ENCODE measurements at places on chromosomes 7 and 10. TPM values are rescaled to one million over a fixed set of nuclear protein-coding genes. Genes with fewer than 3 reads are reported as not detected.

WNT8B gene
- total RNA-seq = not detected

- no peak for DNase-seq
Observed at GRCh38 chr7:26937939-26938623, 73.7 kb upstream of the SKAP2 start.

DNA sequence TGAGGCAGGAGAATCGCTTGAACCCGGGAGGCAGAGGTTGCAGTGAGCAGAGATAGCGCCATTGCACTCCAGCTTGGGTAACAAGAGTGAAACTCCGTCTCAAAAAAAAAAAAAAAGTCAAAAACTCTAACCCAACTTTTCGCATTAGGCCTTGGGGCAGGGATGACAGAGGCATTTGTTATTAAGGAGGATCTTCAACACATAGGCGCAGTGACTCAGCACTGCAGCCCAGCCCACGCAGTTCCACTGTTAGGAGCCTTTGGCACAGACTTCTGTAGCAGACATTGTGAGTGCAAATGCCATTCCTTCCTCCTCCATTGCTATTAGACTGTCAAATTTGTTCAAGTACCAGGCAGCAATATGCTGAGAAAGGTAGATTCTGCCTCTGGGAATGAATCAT lies 43.1 kb upstream of the KLHL7 start:
- no peak for DNase-seq

- DNase-seq = no peak
Observed at GRCh38 chr10:115826396-115826795, 446.6 kb downstream of the GFRA1 start.

DNA sequence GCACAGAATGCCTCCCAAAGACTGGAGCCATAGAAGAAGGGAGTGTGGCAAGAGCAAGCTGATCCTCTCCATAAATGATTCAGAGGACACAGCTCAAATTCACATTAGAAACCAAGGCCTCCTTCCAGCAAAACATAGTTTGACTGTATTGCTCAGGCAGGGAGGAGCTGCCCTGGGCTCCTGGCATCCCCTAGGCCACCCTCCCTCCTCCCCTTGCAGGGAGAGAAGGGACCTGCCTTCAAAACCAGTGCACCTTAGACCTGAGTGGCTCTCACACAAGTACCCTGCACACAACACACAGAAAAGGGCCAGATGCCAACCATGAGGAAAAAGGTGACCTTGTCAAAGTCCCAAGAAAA lies 64.7 kb downstream of the CREB3L2 start:
- DNase-seq = no peak

DNA sequence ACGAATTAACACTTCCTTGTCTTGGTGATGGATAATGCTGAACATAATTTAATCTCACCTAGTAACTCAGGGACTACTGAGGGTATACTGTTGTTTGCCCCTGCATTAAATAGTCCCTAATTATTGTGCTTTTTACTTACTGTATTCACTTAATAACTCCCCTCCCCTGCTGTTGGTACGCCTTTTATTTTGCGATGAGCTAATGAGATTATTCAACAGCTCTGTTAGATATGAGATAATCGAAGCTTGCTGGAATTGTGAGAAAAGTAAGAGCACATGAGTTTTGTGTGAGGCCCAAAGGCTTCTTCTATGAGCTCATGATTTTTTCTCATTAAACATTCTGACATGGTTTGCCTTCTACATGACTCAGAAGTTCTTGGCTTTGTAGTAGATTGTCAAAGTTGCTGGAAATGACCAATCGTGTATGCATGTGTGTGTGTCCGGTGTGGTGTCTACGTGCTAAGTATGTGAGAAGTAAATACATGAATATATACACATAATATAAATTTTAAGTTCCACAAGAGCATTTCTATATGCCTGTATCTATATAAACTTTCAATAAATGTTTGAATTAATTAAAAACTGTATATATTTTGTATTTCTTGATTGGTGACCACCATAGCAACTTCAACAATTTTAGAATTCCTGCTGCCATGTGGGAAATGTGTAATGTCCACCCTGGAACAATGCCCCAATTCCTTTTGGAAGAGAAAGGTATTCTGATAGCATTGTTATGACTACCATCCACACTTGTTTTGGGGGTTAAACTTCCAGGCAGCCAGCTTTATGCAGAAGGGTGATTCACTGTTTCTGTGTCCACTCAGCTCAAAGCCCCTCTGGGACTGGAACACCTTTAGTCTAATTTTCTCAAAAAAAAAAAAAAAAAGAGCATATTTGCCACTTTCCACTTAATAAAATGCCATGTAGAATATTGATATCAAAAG lies 106.2 kb downstream of the SAMD9 start:
- DNase-seq = no peak

DNA sequence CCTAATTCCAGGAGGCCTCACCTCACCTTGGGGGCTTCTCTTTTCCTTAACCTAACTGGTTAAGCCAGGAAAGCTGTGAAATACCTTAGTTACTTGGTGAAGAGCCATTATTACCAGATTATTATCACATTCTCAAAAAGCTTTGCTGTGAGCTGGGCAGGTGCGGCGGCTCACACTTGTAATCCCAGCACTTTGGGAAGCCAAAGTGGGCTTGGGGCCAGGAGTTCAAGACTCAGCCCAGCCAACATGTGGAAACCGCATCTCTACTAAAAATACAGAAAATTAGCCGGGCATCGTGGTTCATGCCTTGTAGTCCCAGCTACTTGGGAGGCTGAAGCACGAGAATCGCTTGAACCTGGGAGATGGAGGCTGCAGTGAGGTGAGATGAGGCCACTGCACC lies 102.4 kb upstream of the KLF6 start:
- DNase-seq = no peak

DNA sequence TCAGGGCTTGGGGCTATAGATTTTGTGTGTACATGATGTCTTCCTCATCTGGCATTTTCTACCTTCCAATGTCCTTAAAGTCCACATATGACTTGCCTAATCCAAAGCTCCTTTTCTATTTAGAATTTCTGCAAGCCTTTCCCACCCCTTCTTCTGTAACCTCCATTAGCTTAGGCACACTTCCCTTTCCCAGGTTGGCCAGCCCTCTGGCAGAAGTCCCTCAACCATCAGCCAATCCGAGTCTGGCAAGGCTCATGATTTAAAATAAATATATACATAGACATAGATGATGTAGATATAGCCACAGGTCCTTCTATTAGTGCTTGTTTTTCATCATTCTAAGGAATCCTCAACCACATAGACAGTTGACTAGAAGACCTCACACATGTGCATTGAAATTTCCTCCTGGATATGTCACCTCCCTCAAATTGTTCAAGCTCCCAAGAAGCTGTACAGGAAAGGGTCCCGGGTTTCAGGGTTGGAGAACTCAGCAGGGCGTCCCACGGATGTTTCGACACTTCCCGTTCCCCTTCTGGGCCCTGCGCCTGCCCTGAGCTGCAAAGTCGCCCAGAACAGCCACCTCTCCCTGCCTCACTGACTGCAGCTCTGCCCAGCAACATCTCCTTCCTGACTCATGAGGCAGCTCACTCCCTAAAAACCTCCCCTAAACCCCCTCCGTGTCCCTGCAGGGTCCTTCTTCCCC lies 20.4 kb upstream of the PIK3AP1 start:
- DNase-seq = no peak

- no peak for DNase-seq
Observed at GRCh38 chr10:38740102-38740501, 646.0 kb downstream of the ZNF37A start.

Measured in esophagus muscularis mucosa (tissue), 4 donors.